ENCODE measurements at places on chromosomes 3 and 15. TPM values are rescaled to one million over a fixed set of nuclear protein-coding genes. Genes with fewer than 3 reads are reported as not detected.

GPR149 gene
- not detected for total RNA-seq

NBEAL2 gene
- total RNA-seq: 10.5 TPM

C3orf49 gene
- total RNA-seq: not detected

SPRED1 gene
- total RNA-seq: 28.0 TPM

TRPM1 gene
- not detected for total RNA-seq

PHLDB2 gene
- total RNA-seq: 96.8 TPM

SLC38A3 gene
- total RNA-seq: not detected

IQCF5 gene
- total RNA-seq: not detected

DVL3 gene
- total RNA-seq: 68.9 TPM

PLS1 gene
- 2.1 TPM for total RNA-seq

ROPN1 gene
- total RNA-seq: not detected

PEX5L gene
- total RNA-seq: not detected

GPX1 gene
- 298 TPM for total RNA-seq

TGFBR2 gene
- total RNA-seq: 219 TPM

MME gene
- 354 TPM for total RNA-seq

RLBP1 gene
- not detected for total RNA-seq

CERS3 gene
- total RNA-seq: not detected

CCR3 gene
- total RNA-seq: not detected

RTP4 gene
- 1.4 TPM for total RNA-seq

NME9 gene
- total RNA-seq: not detected

NFKBIZ gene
- total RNA-seq: 165 TPM

LRRIQ4 gene
- 0.14 TPM for total RNA-seq

RHCG gene
- total RNA-seq: not detected

ANKUB1 gene
- total RNA-seq: not detected

SH2D7 gene
- total RNA-seq: not detected

SENP8 gene
- 1.1 TPM for total RNA-seq

SCN11A gene
- total RNA-seq: under 0.01 TPM

SLC9C1 gene
- not detected for total RNA-seq

ZPLD1 gene
- total RNA-seq: 0.14 TPM

DLL4 gene
- 9.4 TPM for total RNA-seq

CA12 gene
- 7.3 TPM for total RNA-seq

RPL4 gene
- total RNA-seq: 2,582 TPM

ZNF385D gene
- not detected for total RNA-seq

CYP8B1 gene
- total RNA-seq: not detected

TMC3 gene
- total RNA-seq: not detected

RGMA gene
- not detected for total RNA-seq

NECTIN3 gene
- 163 TPM for total RNA-seq

LDHAL6B gene
- total RNA-seq: not detected

CTXN2 gene
- not detected for total RNA-seq

SLC12A1 gene
- not detected for total RNA-seq

HHATL gene
- total RNA-seq: not detected

VWA5B2 gene
- not detected for total RNA-seq

DOCK3 gene
- total RNA-seq: 0.22 TPM

C2CD4B gene
- not detected for total RNA-seq

RAB6B gene
- total RNA-seq: under 0.01 TPM

CADM2 gene
- total RNA-seq: not detected

SSUH2 gene
- total RNA-seq: not detected

GOLGA8K gene
- total RNA-seq: not detected
